ENCODE measurements at places on chromosomes 12 and 14. TPM values are rescaled to one million over a fixed set of nuclear protein-coding genes. Genes with fewer than 3 reads are reported as not detected.

DNA sequence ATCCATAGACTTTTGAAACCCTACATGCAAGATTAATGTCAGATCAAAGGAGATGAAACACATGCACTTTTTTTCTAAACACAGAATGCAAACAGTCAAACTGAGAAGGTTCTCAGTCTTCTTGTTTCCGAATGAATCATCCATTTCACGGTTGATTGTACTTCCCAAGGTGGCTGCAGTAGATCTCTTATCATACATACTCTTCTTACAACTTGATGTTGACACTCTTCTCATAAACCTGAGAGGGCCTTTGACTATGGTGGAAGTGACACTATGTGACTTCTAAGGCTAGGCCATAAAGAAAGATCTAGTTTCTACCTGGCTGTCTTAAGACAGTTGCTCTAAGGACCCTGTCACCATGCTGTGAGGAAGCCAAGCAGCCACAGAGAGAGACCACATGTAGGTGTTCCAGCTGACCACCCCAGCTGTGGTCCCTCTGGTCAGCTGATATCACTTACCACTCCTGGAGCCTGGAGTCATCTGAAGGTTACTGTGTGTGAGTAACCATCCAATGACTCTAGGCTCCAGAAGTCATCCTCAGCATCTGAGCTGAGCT is 67.2 kb upstream of the HMGA2 start:
- DNase-seq: no peak

GRCh38 chr12:67509666-67510386 is 138.7 kb upstream of the DYRK2 start:
- DNase-seq: no peak

GRCh38 chr12:132608231-132609171 is 1.9 kb downstream of the LRCOL1 start:
- no peak for DNase-seq

Gene CORO1C
- polyA plus RNA-seq: 19.2 TPM
